ENCODE measurements at places on chromosomes 13 and 19.
A peak's percentile ranks its signal among the peaks of the same experiment; 100 is the strongest.

GRCh38 chr13:49636705-49637104, 8.4 kb downstream of the ARL11 start:
- no peak overlapping the region for H3K27ac ChIP-seq
- H3K4me1 ChIP-seq, result no peaks in the 10 kb centered on the region
- H3K27me3 ChIP-seq, result no peaks in the 10 kb centered on the region
- no peak overlapping the region for H3K4me3 ChIP-seq

GRCh38 chr19:31260171-31260933, 88.9 kb downstream of the TSHZ3 start:
- H3K27ac ChIP-seq, result no peak overlapping the region
- H3K4me3 ChIP-seq, result no peak overlapping the region
- H3K27me3 ChIP-seq, result no peaks in the 10 kb centered on the region
- H3K4me1 ChIP-seq, result no peaks in the 10 kb centered on the region

- H3K27me3 ChIP-seq, result no peaks in the 10 kb centered on the region
- DNase-seq, result no peak
- no peaks in the 10 kb centered on the region for H3K4me1 ChIP-seq
- no peak overlapping the region for H3K4me3 ChIP-seq
- H3K27ac ChIP-seq, result no peak overlapping the region
These were observed 168.4 kb downstream of the PCDH9 start for GRCh38 chr13:67061750-67062149.

DNA sequence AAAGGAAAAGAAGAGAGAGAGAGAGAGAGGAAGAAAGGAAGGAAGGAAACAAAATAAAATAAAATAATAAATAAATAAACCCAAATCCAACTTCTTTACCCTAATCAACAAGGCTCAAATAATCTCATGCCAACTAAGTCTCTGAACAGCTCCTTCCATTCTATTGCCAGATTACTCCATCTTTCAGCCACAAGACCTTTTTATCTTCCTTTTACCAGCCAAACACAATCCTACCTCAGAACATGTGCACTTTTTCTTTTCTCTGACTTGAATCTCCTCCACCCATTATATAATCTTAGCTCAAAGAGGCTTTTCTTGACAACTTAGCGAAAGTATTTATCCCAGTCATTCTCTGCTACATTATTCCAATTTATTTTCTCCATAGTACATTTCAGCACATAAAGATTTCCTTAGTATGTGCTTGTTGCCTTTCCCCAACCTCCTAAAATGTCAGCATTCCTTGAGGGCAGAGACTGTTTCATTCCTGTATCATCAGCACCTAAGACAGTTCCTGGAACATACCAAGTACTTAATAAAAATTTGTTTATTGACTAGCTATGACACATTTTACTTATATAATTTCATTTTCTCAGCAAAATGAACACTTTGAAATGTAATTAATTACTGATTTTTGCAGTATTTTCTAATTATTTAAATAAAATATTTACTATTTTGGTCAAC, 33.5 kb upstream of the USPL1 start:
- H3K27me3 ChIP-seq, result no peaks in the 10 kb centered on the region
- H3K36me3 ChIP-seq, result no peaks in the 10 kb centered on the region
- no peak for DNase-seq

DNA sequence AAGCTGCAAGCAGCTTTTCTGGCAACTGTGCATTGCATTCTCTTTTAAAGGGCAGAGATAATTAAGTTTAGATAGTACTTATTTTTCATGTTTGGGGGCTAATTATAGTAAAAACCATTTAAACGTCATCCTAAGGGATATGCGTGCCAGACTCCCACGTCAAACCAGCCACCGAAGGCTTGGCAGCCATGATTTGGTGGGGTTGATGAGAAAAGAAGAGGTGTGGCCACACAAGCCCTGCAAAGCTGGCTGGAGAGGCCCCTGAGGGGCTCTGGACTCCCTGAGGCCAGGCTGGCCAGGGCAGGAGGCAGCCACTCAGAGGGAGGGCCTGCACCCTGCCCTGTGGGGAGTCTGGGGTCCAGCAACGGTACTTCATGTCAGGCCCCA, 17.5 kb downstream of the PEPD start:
- H3K36me3 ChIP-seq, result no peaks in the 10 kb centered on the region
- H3K27me3 ChIP-seq, result no peaks in the 10 kb centered on the region
- H3K27ac ChIP-seq, result no peak overlapping the region
- no peak for DNase-seq
- H3K4me3 ChIP-seq, result no peak overlapping the region
- H3K4me1 ChIP-seq, result peaks cover 5% of the 10 kb centered on the region

- DNase-seq, result no peak
- H3K27ac ChIP-seq, result peak overlapping the region; percentile 95
- no peaks in the 10 kb centered on the region for H3K4me1 ChIP-seq
- no peaks in the 10 kb centered on the region for H3K27me3 ChIP-seq
These were observed 1.7 kb upstream of the S1PR4 start for GRCh38 chr19:3176715-3177501.

- no peaks in the 10 kb centered on the region for H3K36me3 ChIP-seq
- H3K27ac ChIP-seq, result no peak overlapping the region
- DNase-seq, result no peak
- no peak overlapping the region for H3K4me3 ChIP-seq
These were observed 101.1 kb upstream of the FRY start for GRCh38 chr13:31930490-31930889.

- H3K27me3 ChIP-seq, result no peaks in the 10 kb centered on the region
- no peaks in the 10 kb centered on the region for H3K4me1 ChIP-seq
- H3K27ac ChIP-seq, result no peak overlapping the region
- H3K36me3 ChIP-seq, result peaks cover 28% of the 10 kb centered on the region
- DNase-seq, result no peak
These were observed 11.1 kb downstream of the MED25 start for GRCh38 chr19:49829200-49829599.

GRCh38 chr19:29381353-29382203, 144.2 kb upstream of the VSTM2B start:
- peak; percentile 10 for DNase-seq
- no peaks in the 10 kb centered on the region for H3K36me3 ChIP-seq
- no peaks in the 10 kb centered on the region for H3K27me3 ChIP-seq
- H3K4me3 ChIP-seq, result no peak overlapping the region

DNA sequence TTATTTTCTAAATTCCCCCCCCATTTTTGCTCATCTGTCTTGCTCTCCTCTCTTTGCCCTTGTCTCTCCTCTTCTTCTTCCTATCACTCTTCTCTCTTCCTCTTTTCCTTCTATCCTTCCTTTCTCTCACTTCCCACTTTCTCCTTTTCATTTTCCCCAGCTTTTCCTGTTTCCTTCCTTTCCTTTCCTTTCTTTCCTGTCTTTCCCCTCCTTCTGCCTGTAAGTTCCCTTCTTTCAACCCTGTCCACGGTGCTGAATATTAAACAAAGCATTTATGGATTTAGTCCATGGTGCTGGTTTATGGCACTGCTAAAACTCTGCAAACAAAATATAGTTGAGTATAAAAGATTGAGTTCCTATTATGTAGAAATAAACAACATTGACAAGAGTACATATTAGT, 27.6 kb downstream of the SCEL start:
- DNase-seq, result no peak
- H3K4me3 ChIP-seq, result no peak overlapping the region
- no peaks in the 10 kb centered on the region for H3K27me3 ChIP-seq
- no peaks in the 10 kb centered on the region for H3K4me1 ChIP-seq

DNA sequence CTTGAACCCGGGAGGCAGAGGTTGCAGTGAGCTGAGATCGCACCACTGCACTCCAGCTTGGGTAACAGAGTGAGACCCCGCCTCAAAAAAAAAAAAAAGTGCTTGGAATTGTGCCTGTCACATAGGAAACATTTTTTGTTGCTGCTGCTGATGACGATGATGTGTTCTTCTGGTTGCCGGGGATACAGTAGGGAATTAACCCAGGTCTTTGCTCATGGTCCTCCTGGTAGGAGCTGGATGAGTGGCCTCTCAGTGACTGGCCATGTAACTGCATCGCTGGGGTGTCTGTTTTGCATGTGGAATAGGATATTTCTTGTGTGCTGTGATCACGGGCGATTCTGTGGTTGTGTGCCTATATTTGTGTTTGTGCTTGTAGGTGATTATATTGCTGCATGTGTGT, 4.7 kb upstream of the CNFN start:
- H3K4me3 ChIP-seq, result no peak overlapping the region
- no peak for DNase-seq
- peaks cover 8% of the 10 kb centered on the region for H3K4me1 ChIP-seq

GRCh38 chr19:17951157-17951989, 15.5 kb upstream of the KCNN1 start:
- H3K4me3 ChIP-seq, result no peak overlapping the region
- peak; percentile 17 for DNase-seq
- peaks cover 34% of the 10 kb centered on the region for H3K27me3 ChIP-seq
- no peak overlapping the region for H3K27ac ChIP-seq

DNA sequence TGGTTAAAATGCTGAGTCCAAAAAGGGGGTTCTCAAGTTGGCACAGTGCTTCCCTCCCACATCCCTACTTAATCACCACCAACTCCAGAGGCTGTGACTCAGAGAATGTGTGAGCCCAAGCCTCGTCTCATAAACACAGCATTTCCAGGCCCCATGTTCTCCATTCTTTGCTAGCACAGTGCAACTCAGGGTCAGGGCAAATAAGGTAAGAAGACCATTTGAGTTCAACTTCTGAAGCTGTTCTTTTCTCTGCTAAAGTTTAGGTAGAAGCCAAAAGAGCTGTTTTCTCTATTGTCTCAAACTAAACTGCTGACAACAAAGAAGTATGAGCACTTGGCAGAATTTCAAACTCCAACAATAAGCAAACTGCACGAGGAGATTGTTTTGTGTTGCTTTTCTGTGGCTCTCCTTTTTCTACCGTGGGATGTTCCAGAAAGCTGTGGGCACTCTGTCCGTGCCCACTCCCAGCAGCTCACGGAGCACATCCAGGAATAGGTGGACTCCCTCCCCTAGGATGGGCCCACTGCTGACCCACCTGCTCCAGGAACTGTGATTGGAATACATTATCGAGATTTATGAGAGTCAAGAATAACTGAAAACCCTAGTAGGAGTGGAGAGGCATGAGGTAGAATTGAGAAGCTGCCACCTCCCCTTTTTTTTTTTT, 494.3 kb downstream of the COG6 start:
- DNase-seq, result no peak
- no peaks in the 10 kb centered on the region for H3K27me3 ChIP-seq
- H3K4me1 ChIP-seq, result peaks cover 6% of the 10 kb centered on the region

- H3K4me3 ChIP-seq, result no peak overlapping the region
- peak overlapping the region; percentile 92 for H3K27ac ChIP-seq
- peaks cover 4% of the 10 kb centered on the region for H3K36me3 ChIP-seq
- H3K27me3 ChIP-seq, result no peaks in the 10 kb centered on the region
- H3K4me1 ChIP-seq, result peaks cover 18% of the 10 kb centered on the region
These were observed 46.2 kb downstream of the ACTN4 start for GRCh38 chr19:38693380-38694223.

GRCh38 chr13:78121001-78121400, 202.4 kb upstream of the EDNRB start:
- H3K27me3 ChIP-seq, result no peaks in the 10 kb centered on the region
- H3K4me1 ChIP-seq, result no peaks in the 10 kb centered on the region
- H3K36me3 ChIP-seq, result no peaks in the 10 kb centered on the region

All from lung (tissue), 17 donors.